ENCODE measurements at places on chromosomes 12 and 14.
A peak's percentile ranks its signal among the peaks of the same experiment; 100 is the strongest.

GRCh38 chr12:128444598-128444997 is 177.6 kb downstream of the TMEM132C start:
- DNase-seq = no peak

- peak; percentile 80 for DNase-seq
Observed at GRCh38 chr14:61280526-61281185, 482 bp downstream of the TMEM30B start.

DNA sequence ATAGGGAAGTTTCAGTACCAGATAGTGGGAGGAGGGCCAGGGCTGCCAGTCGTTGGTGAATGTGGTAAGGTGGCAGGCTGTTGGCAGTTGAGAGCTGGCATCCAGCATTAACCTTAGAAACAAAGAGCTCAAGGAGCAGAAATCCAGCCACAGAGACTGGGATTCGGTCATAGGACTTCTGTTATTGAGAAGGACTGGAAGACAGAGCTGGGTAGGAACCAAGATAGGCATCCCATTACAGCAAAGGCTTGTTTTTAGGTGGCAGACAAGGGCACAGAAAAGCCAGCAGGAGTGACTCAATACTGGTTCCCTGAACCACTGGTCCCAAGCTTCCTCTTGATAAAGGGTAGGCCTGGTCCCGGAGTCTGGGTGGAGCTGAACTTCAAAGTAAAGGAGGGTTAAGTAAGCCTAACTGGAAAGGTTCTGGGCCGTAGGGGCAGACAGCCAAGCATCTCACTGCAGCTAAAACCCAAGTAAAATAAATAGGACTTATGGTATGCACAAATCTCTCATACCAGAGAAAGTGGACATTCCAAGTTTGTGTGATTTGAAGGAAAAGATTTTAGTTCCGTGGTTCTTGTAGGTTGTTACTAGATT is 147.9 kb downstream of the ETV6 start:
- no peak for DNase-seq

GRCh38 chr14:39381366-39381765 is 50.9 kb downstream of the FBXO33 start:
- DNase-seq = no peak

- no peak for DNase-seq
Observed at GRCh38 chr12:25308756-25309155, 58.0 kb upstream of the KRAS start.

GRCh38 chr12:9718968-9719367 is 13.9 kb downstream of the CLECL1 start:
- DNase-seq = no peak

DNA sequence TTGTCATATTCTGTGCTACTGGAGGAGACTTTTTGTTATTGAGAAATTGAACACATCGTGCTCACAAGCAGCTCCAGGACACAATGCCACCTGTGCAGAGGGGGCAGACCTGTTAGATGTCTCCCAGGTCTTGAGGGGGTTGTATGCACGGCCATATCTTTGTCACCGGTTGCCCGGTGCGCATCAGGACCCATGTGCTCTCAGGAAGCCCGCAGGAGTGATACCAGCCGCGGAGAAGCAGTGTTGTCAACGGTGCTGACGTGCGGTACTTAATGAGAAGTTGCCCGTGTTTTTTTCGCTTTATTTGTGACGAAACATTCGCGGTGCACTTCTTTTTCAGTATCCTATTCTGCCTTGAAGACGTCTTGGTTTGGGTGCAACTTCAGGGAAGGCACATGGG is 128.2 kb upstream of the RTL1 start:
- DNase-seq = no peak

DNA sequence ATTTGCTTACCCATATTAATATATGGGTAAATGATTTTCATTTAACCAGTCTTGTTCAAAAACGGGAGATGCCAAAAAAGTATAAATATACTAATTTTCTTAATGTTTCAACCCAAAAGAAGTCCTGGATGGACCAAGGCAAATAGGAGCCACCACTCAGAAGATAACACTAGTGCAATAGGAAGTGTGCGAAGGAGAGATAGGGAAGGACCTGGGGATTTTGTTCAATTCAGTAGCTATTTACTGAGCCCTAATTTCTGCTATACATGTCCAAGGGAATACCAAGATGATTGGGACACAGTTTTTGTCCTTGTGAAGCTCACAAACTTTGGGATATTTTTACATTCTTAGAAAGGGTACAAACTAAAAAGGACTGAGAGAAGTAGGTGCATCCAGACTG is 1.5 kb downstream of the CMAS start:
- DNase-seq = no peak

DNA sequence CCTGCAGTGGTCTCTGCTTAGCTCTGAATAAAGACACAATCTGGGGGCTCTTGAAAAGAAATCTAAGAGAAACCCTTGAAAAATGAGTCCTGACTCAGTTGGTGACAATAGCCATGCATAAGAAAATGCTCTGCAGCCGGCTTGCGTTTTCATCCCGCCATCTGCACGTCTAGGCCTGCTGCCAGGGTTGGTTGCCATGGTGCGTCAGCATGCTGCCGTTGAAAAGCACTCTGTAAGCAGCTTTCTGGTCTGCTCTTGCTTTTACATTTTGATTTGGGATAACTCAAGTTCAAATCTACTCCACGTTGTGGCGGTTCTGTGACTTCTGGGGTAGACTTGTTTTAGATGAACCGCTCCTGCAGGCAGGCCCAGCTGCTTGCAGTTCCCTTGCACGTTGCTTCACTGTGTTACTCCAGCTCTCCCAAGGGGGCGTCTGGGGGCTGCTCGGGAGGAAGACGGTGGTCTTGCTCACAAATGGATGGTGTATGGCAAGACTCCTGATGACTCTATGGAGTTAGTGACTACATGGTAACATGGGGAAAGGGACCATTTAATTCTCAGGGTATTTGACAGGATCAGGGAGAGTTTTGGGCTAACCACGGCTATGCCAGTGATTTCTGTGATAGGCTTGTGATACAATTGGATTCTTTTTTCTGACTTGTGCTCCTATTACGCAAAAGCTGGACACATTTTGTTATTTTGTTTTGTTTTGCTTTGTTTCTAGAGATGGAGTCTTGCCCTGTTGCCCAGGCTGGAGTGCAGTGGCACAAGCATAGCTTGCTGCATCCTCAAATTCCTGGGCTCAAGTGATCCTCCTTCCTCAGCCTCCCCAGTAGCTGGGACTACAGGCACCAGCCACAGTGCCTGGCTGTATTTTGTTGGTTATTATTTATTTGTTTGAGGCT is 15.8 kb downstream of the WNT5B start:
- no peak for DNase-seq

- no peak for DNase-seq
Observed at GRCh38 chr14:68458253-68458652, 334.6 kb downstream of the ZFP36L1 start.

- no peak for DNase-seq
Observed at GRCh38 chr14:105204931-105205672, 24.0 kb upstream of the NUDT14 start.

GRCh38 chr12:46908236-46908935 is 82.6 kb upstream of the SLC38A4 start:
- DNase-seq = no peak

DNA sequence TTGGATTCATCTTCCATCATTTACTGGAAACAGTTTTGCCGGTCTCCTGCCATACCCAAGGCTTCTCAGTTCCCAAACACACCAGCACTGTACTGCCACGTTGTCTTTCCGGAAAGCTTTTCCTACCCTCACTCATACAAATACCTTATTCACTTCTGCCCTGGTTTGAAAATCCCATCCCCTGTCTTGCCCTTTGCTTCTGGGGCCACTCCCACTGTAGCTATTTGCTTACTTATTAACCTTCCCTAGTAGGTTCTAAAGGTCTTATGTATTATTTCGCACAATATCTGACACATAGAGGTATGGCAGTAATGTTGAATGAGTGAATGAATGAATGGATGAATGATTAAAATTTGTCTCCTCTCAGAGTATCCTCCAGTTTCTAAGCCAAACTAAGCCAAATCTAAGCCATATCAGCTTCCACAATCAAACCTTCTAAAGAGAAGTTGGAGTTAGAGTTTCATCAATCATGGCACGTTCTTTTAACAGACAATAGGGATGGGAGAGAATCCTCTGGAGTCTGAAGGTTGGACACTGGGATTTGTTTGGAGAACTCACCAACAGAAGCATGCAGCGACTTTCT is 18.6 kb downstream of the TSPAN8 start:
- no peak for DNase-seq

DNA sequence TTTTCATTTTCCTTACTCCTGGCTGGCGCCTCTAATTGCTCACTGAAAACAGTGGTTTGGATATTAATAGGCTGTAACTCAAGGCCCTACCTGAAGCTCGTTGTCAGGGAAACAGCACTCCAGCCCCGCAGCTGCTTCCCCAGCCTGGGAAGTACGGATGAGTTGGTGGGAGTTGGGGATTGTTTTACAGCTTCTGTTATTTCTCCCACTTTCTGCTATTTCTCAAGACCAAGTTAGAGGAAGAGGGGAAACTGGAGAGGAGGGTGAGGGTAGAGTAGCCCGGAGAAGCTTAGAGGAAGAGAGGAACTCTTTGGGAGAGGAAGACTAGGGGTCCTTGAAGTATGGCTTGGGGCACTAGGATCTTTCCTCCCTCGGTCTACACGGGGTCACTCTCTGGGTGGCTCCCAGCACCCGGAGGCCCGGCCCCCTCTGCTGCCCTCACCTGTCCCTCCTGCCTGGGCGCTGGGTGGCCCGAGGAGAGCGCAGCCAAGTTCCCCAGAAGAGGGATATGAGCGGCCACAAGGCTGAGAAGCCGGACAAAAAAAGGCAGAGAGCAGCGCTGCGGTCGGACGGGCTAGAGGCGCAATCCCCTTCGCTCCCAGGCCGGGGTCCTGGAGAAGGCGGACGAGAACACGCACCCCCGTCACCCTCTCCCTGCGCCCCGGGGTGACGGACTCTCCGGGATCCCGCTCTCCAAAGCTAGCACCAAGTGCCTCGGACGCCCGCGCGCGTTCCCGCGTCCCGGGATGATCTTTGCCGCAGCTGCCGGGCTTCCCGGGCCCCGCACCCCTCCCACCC is 671 bp downstream of the SPTB start:
- no peak for DNase-seq

- no peak for DNase-seq
Observed at GRCh38 chr12:119885549-119885948, 8.4 kb upstream of the CIT start.

DNA sequence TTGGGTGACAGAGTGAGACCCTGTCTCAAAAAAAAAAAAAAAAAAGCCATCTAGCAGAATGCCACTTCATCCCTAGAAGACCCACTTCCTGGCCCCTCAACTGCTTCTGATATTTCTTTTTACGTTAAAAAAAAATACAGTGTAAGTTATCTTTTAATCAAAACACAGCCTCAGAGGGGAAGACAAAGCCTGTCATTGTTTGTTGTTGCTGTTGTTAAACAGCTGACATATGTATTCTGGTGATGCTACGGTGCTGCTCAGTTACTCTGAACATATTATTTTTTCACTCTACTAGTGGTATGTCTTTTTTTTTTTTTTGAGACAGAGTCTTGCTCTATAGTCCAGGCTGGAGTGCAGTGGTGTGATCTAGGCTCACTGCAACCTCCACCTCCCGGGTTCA is 75.4 kb downstream of the PAPLN start:
- no peak for DNase-seq

- no peak for DNase-seq
Observed at GRCh38 chr14:85531587-85532373, 1.8 kb downstream of the FLRT2 start.

DNA sequence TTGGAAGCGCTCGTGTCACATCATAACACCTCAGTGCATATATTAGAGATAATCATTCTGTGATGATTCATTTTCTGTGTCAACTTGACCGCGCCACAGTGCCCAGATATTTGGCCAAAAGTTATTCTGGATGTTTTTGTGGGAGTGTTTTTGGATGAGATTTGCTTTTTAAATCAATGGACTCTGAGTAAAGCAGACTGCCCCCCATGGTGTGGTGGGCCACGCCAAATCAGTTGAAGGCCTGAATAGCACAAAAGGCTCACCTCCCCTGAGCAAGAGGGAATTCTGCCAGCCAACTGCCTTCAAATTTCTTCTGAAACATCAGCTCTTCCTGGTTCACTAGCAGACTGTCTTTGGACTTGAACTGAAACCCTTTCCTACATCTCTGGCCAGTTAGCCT is 24.6 kb upstream of the MAP3K9 start:
- DNase-seq = no peak

DNA sequence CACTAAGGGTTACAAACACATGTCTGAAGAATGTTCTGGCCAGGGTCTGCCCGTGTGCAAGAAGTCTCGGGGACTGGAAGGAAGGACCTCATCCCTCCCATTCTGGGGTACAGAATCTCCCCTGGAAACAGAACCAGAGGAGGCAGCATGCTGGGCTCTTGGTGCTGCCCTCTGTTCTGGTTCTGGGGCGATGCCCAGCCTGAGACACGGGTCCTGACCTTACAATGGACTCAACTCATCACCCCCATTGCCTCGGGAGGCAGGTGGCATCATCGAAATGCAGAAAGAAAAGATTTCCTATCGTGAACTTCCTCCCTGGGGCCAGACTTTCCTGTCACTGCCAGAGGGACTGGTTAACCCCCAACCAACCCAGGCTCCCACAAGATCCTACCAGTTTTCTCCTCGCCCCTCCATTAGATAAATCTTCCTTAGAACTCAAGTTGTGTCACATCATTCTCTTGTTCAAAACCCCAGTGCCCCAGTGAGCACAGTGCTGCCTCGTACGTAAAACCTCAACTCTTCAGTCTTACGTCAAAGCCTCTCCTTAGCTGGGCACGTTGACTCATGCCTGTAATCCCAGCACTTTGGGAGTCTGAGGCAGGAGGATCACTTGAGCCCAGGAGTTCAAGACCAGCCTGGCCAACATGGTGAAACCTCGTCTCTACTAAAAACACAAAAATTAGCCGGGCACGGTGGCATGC is 52.1 kb downstream of the PSMA6 start:
- no peak for DNase-seq

DNA sequence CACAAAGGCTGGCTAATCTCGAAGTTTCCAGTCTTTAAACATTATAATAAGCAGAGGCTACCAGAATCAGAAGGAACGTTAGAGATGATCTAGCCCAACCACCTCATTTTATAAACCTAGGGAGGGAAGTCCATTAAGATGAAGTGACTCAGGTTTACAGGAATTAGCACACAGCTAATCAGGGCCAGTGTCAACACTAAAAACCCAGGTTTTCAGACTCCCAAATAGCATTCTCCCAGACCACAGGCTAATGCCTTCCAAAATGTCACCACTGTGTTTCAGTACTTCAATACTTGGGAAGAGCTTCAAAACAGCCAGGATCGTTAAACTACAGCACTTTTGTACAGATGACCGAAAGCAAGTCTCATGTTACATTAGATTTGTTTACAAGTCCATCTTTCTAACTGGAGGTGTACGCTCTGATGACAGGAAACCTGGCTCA is 89.2 kb downstream of the FOXN3 start:
- no peak for DNase-seq

GRCh38 chr14:59281609-59282377 is 93.3 kb downstream of the DAAM1 start:
- no peak for DNase-seq

DNA sequence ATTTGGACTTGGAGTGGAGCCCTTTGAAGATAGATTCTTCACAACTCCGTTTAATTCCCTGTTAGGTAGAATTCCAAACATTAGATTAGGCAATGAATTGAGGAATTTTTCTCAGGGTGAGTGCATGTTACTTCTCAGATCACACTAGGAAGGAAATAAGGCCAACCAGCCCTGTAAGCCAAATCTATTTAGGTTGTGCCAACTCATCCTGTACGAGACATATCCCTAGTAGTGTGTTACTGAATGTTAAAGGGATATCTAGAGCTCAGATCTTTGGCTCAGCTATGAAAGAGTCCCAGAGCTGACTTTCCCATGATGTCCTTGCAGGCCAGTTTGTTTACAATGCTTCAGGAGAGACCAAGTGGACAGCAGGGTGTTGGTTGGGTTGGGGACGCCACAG is 45.6 kb downstream of the GPHB5 start:
- no peak for DNase-seq

GRCh38 chr12:71392521-71393145 is 47.0 kb upstream of the LGR5 start:
- peak; percentile 20 for DNase-seq
